Caki2 (cell line): ENCODE measurements at places on chromosomes 7 and 10. TPM values are rescaled to one million over a fixed set of nuclear protein-coding genes. Genes with fewer than 3 reads are reported as not detected.

DNA sequence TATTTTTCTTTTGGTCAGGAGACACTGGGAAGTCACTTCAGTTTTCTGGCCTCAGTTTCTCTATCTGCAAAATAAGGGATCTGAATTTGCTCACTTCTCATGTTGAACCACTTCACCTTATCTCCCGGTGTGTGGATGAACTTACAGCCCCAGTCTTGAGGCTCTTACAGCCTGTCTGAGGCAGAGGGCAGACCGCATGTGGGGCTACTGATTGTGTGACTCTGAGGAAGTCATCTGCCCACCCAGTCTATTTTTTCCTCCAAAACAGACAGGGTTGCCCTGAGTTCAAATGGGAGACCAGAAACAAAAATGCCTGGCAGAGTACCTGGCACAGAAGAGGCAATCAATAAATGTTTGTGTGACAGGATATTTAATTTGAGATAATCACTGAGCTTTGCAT lies 78.3 kb downstream of the LRMDA start:
- no peak for DNase-seq

DNA sequence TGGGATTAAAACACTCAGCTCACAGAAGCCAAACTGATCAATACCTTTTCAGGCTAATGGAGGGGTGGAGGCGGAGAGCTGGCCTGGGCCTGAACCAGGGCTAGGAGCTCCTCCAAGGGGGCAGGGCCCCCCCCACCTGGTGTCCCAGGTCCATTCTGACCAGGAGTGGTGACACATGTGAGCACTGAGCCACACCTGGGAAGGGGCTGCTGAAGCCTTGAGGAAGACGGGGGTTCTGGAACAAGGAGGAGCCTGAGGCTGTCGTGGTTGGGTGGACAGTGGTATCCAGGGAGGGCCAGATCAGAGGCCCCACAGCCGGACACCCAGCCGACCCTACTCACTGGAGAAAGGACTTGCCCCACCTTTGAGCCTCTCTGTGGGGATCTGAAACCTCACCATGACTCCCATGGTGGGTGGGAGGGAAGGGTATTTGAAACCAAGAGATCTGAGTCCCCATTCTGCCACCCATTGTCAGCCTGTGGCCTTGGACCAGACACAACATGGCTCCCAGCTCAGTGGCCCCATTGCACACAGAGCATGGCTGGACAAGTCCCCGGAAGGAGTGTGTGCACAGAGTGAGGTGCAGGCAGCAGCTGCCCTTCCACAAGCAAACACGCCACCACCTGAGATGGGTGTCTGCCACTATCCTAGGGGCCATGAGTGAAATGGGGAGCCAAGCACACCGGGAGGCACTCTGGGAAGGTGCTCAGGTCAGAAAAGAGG lies 12.4 kb downstream of the TMEM273 start:
- no peak for DNase-seq

- DNase-seq = no peak
Observed at GRCh38 chr7:30702200-30702599, 19.9 kb upstream of the CRHR2 start.

- DNase-seq = no peak
Observed at GRCh38 chr10:45238896-45239295, 76.5 kb downstream of the OR13A1 start.

- no peak for DNase-seq
Observed at GRCh38 chr7:121032645-121033460, 44.3 kb downstream of the CPED1 start.

GRCh38 chr7:835485-836401 lies 3.5 kb downstream of the SUN1 start:
- DNase-seq = no peak

DNA sequence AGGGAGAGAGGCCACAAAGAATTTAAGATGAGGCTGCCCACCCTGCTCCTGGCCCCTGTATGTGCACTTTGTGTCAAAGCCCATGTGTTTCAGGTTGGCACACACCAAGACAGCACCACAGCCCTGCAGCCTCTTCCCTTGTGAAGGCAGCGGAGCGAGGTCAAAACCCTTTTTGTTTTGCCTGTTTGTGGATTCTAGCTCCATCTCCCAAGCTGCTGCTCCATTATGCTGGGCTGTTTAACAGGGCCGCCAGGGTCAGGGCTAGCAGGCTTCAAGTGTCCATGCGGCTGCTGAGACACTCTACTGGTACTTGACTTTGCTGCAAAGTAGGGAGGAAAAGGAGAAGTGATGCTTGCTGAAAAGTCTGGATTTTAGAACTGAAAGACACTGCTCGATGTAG lies 142.3 kb upstream of the EFCAB10 start:
- DNase-seq = no peak

- no peak for DNase-seq
Observed at GRCh38 chr7:20735346-20736065, 51.2 kb downstream of the SP8 start.

Gene CCDC136
- total RNA-seq = 2.7 and 5.2 TPM in 2 replicates

Gene SMO
- 47.7 and 62.3 TPM in 2 replicates for total RNA-seq

Gene GJC3
- total RNA-seq = not detected in 2 replicates

GRCh38 chr7:73683788-73684693 lies 644 bp downstream of the BUD23 start:
- DNase-seq = no peak

Gene CYP2W1
- total RNA-seq = not detected in 2 replicates

Gene VWC2
- not detected in 2 replicates for total RNA-seq

GRCh38 chr7:155212301-155213015 lies 85.2 kb upstream of the INSIG1 start:
- DNase-seq = no peak

Gene PRR15
- total RNA-seq = 4.2 and 12.7 TPM in 2 replicates

GRCh38 chr10:90642136-90642535 lies 215.7 kb downstream of the HTR7 start:
- no peak for DNase-seq

GRCh38 chr7:8000315-8000941 lies 31.8 kb downstream of the GLCCI1 start:
- no peak for DNase-seq

DNA sequence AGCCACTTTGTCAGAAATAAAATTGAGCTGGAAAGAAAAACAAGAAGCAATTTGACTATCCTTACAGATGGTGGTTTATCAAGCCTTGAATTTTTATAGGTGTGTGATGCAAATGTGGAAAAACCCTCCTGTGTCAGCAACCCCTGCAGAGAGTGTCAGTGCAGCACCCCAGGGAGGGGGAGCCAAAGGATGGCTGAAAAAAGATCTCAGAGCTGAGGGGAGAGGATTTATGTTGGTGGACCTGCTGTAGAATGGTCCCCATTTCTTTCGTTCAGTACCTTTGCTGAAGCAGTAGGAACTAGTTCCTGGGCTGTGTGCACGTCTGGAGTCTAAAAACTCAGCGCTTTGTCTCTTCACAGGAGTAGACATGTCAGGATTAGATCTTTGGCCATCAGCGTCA lies 239.0 kb downstream of the PHTF2 start:
- DNase-seq = no peak

Gene CALML3
- not detected in 2 replicates for total RNA-seq

DNA sequence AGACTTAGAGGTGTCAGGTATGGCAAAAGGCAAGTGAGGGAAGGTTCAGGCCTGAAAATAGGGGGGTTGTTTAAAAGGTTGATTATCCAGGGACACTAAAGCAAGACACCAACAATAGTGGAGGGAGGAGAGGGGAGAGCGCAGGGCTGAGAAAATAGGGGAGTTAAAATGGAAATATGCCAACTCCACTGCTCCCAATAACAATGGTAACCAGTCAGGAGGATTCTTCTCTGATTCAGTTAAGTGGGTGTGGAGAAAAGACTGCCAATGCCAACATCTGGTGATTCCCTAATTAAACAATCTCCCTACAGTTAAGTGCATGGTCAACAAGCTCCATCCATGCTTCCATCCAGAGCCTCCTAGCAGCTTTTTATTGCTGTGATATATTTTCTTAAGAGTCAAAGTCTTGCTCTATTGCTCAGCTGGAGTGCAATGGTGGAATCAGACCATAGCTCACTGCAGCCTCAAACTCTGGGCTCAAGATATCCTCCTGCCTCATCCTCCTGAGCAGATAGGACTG lies 183.3 kb downstream of the JAZF1 start:
- no peak for DNase-seq

- DNase-seq = no peak
Observed at GRCh38 chr10:67246066-67246555, 320.3 kb downstream of the LRRTM3 start.

Gene H2AZ2
- total RNA-seq = 468 and 657 TPM in 2 replicates

DNA sequence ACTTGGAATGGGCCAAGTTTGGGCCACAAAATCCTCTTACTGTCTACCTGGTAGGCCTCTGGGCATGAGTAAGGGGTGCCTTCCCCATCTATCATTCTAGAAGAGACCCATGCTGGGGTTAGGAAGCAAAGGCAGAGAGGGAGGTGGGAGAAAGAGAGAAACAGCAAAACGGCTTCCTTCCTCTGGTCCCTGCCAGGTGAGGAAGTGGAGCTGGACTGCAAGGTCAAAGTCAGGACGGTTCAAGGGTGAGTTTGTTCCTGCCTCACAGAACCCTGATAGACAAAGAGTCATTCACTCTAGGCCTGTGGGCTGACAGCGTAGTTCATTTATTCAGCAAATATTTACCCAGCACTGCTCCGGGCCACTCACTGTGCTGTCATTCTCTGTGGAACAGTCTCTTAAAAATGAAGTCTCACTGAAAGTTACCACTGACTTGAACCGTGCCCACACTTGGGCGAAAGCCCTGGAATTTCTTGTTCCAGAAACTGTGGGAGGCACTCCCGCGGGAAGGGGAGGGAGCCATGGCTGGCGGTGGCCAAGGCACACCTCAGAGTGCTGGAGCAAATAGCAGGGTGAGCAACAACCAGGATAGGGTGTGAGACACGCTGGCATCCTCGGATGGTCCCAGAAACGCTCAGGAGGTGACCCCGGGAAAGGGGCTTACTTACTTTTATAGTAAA lies 26.2 kb upstream of the ECHDC3 start:
- DNase-seq = no peak

DNA sequence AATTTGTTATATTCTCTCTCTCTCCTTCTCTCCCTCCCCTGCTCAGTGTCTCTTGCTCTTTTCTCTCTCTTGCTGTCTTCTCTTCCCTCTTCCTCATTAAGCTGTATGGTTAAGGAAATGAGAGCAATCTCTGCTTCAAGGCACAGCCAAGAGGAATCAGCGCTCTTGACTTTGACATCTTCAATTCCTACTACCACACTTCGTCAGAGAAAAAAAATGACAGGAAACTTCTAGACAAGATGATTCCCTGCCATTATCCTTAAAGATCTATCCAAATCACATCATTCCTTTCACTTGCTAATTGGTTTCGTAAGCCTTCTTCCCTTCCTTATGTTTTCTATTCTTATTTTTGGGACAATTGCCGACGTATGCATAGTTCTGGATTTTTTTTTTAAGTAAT lies 425.0 kb downstream of the KCNMA1 start:
- DNase-seq = no peak
